Mammary microvascular endothelial cell (primary cell): ENCODE measurements at places on chromosomes 5 and 9. TPM values are rescaled to one million over a fixed set of nuclear protein-coding genes. Genes with fewer than 3 reads are reported as not detected.

Gene GABBR2
- 2.1 and 2.3 TPM in 2 replicates for total RNA-seq

Gene DPP7
- total RNA-seq, result 88.5 and 107 TPM in 2 replicates

Gene KCNN2
- total RNA-seq, result 1.6 and 2.1 TPM in 2 replicates

Gene LEAP2
- 0.39 TPM in 1 of 2 replicates, not detected in the other for total RNA-seq

Gene C9orf153
- total RNA-seq, result not detected in 2 replicates

Gene TNFSF15
- total RNA-seq, result 0.10 and 0.13 TPM in 2 replicates

Gene SMIM27
- 2.8 and 5.0 TPM in 2 replicates for total RNA-seq

Gene GRM6
- not detected in 2 replicates for total RNA-seq

Gene CCDC171
- total RNA-seq, result 0.93 and 0.94 TPM in 2 replicates

Gene PAEP
- not detected in 2 replicates for total RNA-seq

Gene UBAP2
- 17.7 and 25.8 TPM in 2 replicates for total RNA-seq

Gene AIF1L
- total RNA-seq, result 18.6 and 19.2 TPM in 2 replicates

Gene ANKRD18B
- total RNA-seq, result 0.34 and 0.53 TPM in 2 replicates

Gene RAD50
- 12.7 and 14.4 TPM in 2 replicates for total RNA-seq

Gene PDCD1LG2
- 26.4 and 27.8 TPM in 2 replicates for total RNA-seq

Gene SOHLH1
- 0.34 TPM in 1 of 2 replicates, not detected in the other for total RNA-seq

Gene AMBP
- total RNA-seq, result not detected in 2 replicates

Gene PAPPA
- 0.07 and 0.25 TPM in 2 replicates for total RNA-seq

Gene PLAC8L1
- total RNA-seq, result not detected in 2 replicates

Gene C5orf52
- total RNA-seq, result not detected in 2 replicates

Gene DYNC2I2
- total RNA-seq, result 101 and 114 TPM in 2 replicates

Gene SPATA31A3
- total RNA-seq, result not detected in 2 replicates

Gene PCDHB10
- 0.53 and 0.59 TPM in 2 replicates for total RNA-seq

Gene SPINK4
- not detected in 2 replicates for total RNA-seq

Gene PCAT7
- not detected in 2 replicates for total RNA-seq

Gene MARCHF11
- total RNA-seq, result not detected in 2 replicates

Gene CD274
- total RNA-seq, result 20.8 and 22.7 TPM in 2 replicates

Gene IL17B
- not detected in 2 replicates for total RNA-seq

Gene PCDHGB6
- 0.73 and 1.2 TPM in 2 replicates for total RNA-seq

Gene SPATA31A6
- total RNA-seq, result not detected in 2 replicates

Gene SPINK6
- total RNA-seq, result not detected in 2 replicates

Gene SLC26A2
- total RNA-seq, result 18.3 and 22.1 TPM in 2 replicates

Gene LCN1
- not detected in 2 replicates for total RNA-seq

Gene CXXC5
- total RNA-seq, result 6.0 and 7.9 TPM in 2 replicates

Gene PCDHGB7
- total RNA-seq, result 3.1 and 5.3 TPM in 2 replicates

Gene GOLPH3
- 57.9 and 68.1 TPM in 2 replicates for total RNA-seq

Gene SPRY4
- 55.0 and 55.6 TPM in 2 replicates for total RNA-seq

Gene PCA3
- 0.13 and 0.34 TPM in 2 replicates for total RNA-seq

Gene OMD
- total RNA-seq, result not detected in 2 replicates

Gene MYOT
- total RNA-seq, result not detected in 2 replicates

Gene CDO1
- total RNA-seq, result 0.15 and 1.2 TPM in 2 replicates

Gene POLR3G
- total RNA-seq, result 16.7 and 21.2 TPM in 2 replicates

Gene HCN1
- total RNA-seq, result not detected in 2 replicates
